GM23338 (cell line): ENCODE measurements at places on chromosomes 16 and 17.
A peak's percentile ranks its signal among the peaks of the same experiment; 100 is the strongest.

GRCh38 chr16:10333321-10334032, 52.4 kb upstream of the ATF7IP2 start:
- no peak for DNase-seq

DNA sequence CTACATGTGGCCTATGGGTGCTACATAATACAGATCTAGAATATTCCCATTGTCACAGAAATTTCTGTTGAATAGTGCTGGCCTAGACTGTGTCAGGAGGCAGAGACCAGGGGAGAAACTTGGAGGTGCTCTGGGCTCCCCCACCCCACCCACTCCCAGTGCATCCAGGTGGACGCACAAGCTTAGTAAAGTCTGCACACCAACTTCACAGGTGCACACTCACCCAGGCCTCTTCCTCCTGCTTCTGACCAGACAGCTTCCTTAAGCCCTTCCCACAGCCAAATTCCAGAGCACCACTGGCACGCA, 7.6 kb upstream of the CNP start:
- DNase-seq: peak; percentile 46

DNA sequence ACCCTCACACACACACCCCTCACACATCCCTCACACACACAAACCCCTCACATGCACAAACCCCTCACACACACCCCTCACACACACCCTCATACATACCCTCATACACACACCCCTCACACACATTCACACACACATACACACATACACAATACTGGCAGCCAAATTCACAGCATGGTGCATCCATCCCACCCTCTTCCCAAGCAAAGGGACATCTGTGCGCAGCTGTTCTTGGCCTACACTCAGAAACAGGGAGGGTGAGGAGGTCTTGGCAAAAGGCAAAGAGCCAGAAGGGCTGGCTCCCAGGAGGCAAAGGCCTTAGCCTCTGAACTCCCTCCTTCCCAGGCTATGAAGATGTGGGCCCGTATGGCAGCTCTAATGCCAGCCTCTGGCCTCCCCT, 23.4 kb downstream of the C17orf67 start:
- DNase-seq: no peak

DNA sequence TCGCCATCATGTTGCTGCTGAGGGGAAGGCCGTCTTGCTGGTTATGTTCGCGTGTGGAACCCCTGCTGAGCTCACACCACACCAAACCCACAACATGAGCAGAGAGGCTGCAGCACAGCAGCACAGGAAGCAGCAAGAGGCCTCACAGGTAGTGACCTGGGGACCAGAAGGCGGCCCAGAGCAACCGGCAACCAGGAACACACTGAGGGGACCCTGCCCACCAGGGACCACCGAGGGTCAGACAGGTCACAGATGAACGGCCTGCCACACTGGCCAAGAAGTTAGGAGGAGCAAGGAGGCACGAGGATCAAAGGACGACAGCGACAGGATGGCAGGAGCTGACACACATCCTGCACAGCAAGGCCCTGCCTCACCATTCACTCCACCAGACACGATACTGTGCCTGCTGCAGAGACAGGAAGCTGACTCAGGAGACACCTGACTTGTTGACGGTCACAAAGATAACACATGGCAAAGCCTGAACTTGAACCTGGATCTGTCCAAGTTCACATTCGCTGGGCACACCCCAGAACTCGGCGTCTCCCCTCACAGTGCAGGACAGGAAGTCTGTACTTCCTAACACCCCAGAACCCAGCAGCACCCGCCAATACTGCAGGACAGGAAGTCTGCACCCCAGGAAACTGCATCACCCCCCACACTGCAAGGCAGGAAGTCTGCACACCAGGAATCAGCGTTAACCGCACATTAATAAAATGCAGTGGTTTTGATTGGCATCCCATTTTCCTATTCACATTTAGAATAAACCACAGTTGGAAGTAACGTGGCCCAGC, 98.5 kb downstream of the ZNF778 start:
- DNase-seq: no peak

DNA sequence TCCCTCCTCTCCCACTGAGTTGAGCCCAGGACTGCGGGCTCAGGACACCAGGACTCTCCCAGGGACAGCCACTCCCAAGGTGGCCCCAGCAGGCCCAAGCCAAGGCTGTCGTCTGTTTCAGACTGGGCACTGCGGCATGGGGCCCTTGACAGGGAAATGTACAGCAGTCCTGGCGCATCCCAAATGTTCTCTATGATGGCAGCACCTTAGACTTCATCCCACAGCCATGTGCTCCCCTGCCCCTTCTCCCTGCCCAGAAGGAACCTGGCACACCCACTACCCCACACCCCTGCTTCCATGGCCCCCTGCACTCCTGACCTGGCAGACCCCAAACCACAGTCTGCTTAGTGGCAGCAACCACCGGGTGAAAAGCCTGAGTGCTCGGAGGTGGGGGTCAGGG, 18.2 kb downstream of the RBFOX3 start:
- no peak for DNase-seq

DNA sequence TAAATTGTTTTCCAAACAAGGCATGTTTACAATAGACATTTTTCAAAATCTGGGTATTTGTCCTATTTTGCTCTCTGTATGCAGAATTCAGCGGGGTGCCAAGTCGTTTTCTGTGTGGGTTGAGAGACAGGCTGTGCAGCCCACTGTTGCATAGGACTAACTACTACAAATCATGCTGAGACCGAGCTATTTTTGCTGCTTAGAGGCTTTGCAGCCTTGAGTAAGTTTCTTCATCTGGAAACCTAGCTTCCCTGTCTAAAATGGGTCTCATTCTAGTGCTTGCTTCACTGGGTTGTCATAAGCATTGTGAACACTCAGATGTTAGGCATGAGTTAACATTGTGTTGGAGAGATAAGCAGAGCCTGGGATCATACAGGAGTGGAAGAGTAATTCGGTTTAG, 1.3 kb downstream of the PRPSAP2 start:
- DNase-seq: no peak

DNA sequence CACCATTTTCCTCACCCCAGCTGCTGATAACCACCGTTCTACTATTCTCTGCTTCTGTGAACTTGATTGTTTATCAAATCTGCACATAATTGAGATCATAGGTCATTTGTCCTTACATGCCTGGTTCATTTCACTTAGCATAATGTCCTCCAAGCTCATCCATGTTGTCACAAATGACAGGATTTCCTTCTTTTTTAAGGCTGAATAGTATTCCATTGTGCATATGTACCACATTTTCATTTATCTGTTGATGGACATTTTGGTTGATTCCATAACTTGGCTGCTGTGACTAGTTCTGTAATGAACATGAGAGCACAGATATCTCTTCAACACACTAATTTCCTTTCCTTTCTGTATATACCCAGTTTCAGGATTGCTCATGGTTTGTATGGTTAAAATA, 225.3 kb upstream of the TBX2 start:
- no peak for DNase-seq

DNA sequence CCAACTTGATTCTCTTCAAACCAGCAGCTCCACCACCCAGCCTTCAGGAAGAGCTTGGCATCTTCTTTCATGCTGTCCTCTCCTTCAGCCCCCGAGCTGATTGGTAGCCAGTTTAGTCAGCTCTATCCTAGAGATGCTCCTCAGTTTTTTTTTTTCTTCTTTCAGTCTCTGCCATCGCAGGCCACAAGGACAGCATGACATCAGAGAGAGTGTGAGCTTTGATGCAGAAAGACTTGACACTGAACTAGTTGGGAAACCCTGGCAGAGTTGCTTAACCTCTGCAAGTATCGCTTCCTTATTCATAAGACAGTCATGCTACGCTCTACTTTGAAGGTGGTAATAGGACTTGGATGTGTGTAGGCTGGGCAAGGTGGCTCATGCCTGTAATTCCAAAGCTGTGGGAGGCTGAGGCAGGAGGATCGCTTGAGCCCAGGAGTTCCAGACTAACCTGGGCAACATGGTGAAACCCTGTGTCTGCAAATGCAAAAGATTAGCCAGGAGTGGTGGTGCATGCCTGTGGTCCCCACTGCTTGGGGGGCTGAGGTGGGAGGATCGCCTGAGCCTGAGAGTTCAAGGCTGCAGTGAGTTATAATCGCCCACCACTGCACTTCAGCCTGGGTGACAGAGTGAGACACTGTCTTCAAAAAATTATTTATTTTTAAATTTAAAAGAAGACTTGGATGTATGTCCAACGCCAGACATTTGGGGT, 2.6 kb downstream of the CD300LB start:
- DNase-seq: no peak

GRCh38 chr17:80119271-80119791, 17.9 kb downstream of the GAA start:
- DNase-seq: no peak

- peak; percentile 80 for DNase-seq
Measured at GRCh38 chr17:76710863-76711611, at the start of gene MXRA7. Gene MXRA7, minus strand, starts transcription at chr17:76710965. Its CDS starts 19 bp downstream, at chr17:76710946.

DNA sequence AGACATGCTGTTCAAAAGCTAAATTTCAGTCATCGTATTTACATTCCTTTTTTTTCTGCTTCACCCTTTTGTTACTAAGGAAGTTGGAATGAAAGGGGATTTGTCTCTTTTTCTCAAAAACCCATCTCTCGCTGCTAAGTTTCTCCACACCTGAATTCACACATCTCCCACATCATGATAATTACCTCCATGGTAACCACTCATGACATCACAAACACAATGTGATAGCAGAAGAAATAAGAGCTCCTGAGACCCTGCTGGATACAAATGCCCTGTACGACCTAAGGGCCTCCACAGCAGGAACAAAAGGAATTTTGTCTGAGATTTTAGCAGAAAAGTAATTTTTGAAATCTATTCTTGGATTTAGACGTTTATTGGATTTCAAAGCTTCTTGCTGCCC, 82.6 kb upstream of the GNAO1 start:
- no peak for DNase-seq

DNA sequence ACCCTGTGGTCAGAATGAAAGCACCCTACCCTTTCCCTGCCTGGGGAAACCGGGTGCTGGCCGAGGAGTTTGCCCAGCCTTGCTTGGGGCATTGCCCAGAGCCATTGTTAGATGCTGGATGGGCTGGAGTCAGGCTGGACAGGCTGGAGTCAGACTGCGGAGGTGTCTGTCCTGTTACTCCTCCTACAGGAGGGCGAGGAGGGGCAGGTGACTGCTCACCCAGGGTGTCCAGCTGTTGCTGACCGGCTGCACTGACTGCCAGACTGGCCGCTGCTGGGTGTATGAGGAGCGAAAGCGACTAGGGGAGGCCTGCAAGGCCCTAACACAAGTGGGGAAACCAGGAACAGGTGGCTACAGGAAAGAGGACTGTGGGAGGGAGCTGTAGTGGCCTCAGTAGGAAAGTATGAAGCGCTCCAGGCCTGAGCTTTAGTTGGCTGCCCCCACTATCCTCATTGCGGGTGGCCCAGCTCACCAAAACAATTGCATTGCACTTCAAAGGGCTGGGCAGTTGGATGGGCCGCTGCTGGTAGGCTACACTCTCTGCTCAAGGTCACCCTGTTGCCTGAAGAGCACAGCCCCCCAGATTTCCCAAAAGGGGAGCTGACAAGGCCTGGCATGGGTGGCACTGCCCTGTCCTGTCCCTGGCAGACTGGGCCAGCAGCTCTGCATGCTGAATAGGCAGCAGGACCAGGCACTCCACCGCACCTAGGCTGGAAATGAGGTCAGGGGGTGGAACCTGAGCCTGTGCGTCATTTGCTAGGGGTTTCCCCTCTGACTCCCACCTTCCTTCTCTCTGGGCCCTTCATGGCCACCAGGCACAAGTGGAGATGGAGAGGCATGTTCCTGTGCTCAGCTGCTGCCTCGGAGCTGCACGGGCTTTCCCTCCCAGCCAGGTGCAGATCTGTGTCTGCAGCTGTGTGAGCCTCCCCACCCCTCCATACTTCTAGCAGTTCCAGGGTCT, 18.4 kb downstream of the LDHD start:
- no peak for DNase-seq

DNA sequence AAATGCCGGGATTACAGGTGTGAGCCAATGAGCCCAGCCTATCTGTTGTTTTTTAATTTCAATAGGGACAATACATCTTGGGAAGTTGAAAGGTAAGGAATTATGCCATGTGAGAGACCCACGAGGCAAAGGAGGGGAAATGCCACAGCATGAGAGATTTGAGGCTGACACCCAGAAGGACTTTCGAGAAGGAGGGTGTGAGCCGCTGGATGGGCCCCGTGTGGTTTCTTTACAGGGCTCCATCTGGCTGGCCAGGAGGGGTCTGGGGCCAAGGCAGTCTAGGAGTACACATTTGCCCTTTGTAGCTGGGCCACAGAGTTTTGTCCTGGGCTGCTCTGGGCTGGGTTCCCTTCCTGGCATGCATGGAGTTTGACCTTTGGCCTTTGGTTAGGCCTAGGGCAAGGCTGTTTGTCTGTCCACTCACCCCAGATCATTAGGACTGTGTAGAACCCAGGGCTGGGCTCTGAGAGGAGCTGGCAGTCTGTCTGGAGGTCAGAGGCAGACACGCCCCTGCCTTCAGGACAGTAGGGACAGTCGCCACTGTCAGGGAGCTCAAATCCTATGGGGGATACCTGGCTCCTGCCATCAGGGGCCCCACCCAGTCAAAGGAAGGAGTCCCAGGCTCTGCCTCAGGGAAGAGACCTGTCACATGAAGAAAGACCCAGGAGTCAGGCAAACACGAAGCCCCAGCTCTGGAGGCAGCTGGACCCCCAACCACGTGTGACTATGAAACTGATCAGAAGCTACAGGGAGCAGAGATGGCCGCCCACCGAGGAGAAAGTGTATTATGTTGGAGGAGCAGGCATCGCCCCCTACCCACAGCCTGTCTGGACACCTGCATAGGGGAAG, 24.2 kb upstream of the NXPH3 start:
- no peak for DNase-seq

- no peak for DNase-seq
Measured at GRCh38 chr17:65028545-65028843, 28.0 kb downstream of the GNA13 start.

DNA sequence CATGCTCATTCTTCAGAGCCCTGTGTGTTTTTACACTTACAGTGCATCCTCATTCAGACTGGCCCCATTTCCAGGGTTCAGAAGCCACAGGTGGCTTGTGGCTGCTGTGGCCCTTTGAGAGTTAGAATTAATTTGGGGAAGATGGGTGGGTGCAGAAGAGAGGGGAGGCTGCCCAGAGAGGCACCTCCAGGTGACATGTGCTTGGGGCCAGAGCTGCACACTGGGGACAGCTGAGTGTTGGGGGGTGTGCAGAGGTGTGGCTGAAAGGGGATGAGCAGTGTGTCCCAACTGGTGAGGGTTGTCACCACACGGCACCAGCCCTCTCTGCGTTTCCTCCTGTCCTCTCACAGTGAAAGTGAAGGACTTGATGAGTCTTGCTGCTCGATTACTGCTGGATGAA, 6.9 kb upstream of the EIF1 start:
- DNase-seq: no peak

- DNase-seq: no peak
Measured at GRCh38 chr17:77590951-77591735, 367.4 kb upstream of the TNRC6C start.

- DNase-seq: no peak
Measured at GRCh38 chr16:80114699-80115098, 426.1 kb upstream of the DYNLRB2 start.
